RPMI8226 (cell line): ENCODE measurements at places on chromosomes 16 and 17.

DNA sequence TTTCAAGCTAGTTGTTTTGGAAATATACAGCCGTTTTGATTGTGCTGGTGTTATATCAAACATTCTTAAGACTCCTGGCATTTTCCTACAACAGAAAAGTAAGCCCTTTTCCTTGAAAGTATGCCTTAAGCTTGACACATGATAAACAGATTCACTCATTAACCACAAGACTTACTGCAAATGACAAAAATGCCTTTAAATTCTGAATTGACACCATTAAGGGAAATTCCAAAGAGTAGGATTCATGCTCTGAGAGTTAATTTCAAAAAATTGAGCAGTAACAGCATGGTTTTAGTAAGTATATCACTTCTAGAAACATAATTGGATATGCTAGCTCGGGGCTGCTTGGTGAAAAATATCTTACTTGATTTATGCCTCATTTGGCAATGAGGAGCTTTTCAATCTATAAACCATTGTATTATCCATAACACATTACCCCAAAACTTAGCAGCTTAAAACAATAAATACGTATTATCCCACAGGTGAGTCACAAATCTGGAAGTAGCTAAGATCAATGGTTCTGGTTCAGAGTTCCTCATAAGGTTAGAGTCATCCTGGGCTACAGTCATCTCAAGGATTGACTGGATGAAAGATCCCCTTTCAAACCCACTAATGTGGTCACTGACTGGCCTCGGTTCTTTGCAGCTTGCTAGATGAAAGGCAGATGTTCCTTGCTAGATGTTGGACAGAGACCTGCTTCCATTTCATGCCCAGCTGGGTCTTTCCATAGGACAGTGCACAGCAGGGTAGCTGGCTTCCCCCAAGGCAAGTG is 8.2 kb upstream of the PHAF1 start:
- no peak for DNase-seq

- DNase-seq: no peak
Measured at GRCh38 chr17:6249732-6250131, 179.6 kb downstream of the WSCD1 start.

DNA sequence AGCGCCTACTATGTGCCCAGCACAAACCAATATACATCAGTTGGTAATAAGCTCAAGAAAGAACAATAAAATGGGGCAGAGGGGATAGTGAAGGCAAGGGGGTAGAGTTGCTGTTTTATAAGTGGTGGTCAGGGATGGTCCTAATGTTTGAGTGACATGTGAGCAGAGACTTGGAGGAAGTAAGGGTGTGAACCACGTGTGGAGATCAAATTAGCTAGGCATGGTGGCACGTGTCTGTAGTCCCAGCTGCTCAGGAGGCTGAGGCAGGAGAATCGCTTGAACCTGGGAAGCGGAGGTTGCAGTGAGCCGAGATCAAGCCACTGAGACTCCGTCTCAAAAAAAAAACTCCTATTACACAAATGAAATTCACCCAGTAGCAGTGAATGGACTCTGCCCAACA is 56.5 kb downstream of the IRX6 start:
- DNase-seq: no peak

GRCh38 chr16:57950382-57950781 is 20.5 kb downstream of the CNGB1 start:
- DNase-seq: no peak

- DNase-seq: no peak
Measured at GRCh38 chr17:81681672-81682071, 1.9 kb downstream of the ARL16 start.

DNA sequence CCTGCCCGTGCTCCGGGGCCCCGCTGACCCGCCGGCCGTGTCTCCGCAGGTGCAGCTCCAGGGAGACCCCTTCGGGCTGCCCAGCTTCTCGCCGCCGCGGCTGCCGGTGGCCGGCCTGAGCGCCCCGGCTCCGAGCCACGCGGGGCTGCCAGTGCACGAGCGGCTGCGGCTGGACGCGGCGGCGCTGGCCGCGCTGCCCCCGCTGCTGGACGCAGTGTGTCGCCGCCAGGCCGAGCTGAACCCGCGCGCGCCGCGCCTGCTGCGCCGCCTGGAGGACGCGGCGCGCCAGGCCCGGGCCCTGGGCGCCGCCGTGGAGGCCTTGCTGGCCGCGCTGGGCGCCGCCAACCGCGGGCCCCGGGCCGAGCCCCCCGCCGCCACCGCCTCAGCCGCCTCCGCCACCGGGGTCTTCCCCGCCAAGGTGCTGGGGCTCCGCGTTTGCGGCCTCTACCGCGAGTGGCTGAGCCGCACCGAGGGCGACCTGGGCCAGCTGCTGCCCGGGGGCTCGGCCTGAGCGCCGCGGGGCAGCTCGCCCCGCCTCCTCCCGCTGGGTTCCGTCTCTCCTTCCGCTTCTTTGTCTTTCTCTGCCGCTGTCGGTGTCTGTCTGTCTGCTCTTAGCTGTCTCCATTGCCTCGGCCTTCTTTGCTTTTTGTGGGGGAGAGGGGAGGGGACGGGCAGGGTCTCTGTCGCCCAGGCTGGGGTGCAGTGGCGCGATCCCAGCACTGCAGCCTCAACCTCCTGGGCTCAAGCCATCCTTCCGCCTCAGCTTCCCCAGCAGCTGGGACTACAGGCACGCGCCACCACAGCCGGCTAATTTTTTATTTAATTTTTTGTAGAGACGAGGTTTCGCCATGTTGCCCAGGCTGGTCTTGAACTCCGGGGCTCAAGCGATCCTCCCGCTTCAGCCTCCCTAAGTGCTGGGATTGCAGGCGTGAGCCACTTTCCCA is 5.9 kb downstream of the CTF1 start:
- peak; percentile 83 for DNase-seq

DNA sequence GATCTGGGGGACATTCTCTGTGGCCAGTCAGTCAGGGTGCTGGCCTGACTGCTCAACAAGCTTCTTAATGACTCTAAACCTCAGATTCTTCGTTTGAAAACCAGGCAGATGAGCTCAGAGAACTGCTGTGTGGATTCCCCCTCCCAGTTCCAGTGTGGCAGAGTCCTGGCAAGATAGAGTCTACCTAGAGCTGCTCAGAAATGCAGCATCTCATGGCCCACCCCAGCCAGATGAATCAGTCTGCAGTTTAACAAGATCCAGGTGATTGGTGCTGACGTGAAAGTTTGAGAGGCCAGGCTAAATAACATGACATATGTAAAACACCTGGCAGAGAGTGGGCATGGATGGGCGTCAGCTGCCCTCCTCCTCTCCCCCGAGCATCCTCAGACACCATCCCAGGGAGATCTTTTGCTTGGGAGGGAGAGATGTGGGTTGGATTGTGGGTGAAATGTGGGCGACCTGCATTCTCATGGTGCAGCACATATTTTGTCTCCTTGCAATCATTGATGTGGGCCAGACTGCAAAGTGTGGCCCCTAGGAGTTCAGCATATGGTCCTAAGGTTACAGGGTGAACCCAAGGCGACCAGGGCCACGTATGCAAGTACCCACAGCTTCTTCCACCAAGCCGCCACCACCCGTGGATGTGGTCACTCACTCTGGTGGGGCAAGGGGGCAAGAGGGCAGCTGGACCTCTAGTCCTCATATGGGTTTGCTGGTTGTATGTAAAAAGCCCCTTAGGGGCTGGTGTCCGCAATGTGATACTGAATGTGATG is 19.5 kb downstream of the SOCS3 start:
- no peak for DNase-seq

GRCh38 chr17:13088666-13089065 is 70.8 kb upstream of the ELAC2 start:
- no peak for DNase-seq

- no peak for DNase-seq
Measured at GRCh38 chr17:41803049-41804020, 8.4 kb downstream of the P3H4 start.

GRCh38 chr17:77124192-77124889 is 16.4 kb upstream of the SEC14L1 start:
- no peak for DNase-seq

GRCh38 chr16:31148281-31148728 is 1.6 kb downstream of the PRSS36 start:
- DNase-seq: no peak

- DNase-seq: no peak
Measured at GRCh38 chr16:35182043-35182677, 1722.7 kb downstream of the TP53TG3F start.

DNA sequence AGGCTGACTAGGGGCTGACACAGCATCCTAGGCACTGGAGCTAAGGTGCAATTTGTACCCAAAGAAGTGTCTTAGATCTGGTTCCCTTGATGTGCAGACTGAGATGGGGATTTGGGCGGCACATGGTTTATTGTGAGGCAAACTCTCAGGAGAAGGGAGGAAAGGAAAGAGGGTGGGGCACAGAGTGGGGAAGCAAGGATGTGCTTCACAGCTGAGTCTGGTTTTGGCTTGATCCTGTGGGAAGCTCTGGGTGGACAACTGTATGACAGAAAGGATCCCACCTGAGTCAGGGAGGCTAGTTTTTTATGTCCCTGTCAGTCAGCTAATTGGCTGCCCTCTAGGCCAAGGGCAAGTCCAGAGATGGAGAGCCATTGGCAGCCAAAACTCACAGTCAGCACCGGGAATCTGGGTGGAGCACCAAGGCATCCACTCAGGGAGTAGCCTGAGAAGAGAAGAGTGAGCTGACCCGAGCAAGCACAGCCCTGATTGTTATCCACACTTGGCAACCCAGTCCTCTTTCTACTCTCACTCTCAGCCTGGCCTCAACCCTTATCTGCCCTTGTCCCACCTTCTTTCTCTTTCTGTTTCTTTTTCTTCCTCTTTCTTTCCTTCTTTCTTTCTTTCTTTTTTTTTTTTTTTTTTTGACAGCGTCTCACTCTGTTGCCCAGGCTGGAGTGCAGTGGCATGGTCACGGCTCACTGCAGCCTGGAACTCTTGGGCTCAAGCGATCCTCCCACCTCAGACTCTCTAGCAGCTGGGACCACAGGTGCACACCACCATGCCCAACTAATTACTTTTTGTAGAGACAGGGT is 12.0 kb downstream of the ARL4D start:
- no peak for DNase-seq

DNA sequence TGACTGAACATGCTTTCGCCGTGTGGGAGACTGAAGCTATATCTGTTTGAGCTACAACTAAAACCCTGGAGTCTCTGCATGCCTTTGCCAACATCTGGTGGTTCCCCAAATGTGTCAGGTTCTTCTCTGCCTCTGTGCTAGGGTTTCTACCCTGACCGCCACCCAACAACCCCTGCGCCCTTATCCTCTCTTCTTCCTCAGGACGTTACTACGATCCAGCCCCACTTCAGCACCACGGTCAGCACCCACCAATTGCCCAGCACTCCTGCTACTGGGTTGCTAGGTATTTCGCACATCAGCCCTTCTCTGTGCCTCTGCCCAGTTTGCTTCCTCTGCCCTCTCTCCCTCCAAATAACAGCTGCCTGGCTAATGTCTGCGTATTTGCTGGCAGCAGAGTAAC is 106.3 kb upstream of the HSBP1 start:
- DNase-seq: peak; percentile 58

- peak; percentile 46 for DNase-seq
Measured at GRCh38 chr16:74740795-74741304, 33.8 kb downstream of the FA2H start.

GRCh38 chr17:43750153-43750552 is 8.4 kb downstream of the SOST start:
- no peak for DNase-seq

- DNase-seq: peak; percentile 20
Measured at GRCh38 chr16:56401482-56401881, 23.9 kb downstream of the AMFR start.

DNA sequence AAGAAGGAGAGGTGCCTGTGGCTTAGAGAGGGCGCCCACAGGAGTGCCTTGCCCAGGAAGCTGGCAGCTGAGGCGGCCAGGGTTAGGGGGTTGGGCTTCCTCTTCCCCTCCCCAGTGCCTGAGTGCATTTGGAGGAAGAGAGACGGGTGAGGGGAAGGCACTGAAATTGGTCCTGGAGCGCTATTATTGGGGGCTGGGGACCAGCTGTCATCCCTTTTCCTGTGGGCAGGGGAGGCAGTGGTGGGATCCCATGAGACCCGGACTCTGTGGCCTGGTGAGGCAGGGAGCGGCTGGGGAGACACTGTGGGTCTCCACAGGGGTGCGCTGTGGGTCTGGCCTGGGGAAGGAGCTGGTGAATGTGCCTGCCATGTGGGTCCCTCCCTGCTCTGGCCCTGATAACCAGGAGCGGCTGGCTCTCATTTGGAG is 259.7 kb downstream of the SEC14L1 start:
- DNase-seq: no peak

DNA sequence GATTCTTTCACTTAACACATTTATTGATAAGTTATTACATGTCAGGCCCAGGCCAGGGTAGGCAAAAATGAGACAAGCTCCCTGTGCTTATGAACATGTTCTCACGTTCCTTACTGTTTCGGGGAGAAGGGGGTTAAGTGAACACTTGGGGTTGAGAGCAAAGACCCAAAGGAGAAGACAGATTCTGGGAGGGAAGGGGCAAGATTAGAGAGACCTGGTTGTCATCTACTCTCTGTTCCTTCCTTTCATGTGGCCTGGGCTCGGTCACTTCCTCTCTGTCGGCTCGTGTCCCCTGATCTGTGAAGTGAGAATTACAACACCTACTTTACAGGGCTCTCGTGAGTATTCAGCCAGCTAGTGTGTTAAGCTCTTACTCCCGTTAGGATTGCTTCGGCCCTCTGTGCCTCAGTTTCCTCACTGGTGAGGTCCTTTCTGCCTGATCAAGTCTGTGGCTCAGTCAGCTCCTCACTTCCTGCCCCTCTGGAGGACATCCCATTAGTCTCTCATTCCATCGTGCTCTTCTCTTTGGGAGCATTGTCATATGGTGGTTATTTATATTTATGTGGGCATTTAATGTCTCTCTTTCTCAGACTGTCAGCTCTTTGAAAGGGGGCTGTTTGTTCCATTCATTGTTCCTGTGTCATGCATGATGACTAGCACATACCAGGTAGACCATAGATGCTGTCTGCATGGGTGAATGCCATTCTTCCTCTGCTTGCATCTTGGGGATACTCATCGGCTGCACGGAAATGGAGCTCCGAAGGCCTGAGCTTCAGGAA is 38.9 kb downstream of the PLCG2 start:
- no peak for DNase-seq

GRCh38 chr16:84650062-84650991 is 2.0 kb downstream of the KLHL36 start:
- no peak for DNase-seq

DNA sequence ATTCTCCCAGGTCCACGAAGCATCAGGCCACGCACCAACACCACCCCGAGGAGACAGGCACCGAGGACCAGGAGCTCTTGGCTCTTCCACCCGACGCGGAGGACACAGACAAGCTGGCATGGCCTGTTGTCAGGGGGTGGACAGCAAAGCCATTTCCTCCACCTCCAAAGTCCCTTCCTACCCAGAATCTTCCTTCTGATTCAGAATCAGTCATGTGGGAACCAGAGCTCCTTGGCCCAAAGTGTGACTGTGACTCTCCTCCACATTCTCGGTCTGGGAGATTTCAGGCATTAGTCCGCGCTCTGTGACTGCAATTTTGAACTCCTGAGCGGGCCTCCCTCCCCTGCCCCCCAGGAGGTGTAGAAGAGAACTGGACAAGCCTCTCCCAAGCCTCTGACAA is 9.2 kb downstream of the DNAH17 start:
- no peak for DNase-seq

DNA sequence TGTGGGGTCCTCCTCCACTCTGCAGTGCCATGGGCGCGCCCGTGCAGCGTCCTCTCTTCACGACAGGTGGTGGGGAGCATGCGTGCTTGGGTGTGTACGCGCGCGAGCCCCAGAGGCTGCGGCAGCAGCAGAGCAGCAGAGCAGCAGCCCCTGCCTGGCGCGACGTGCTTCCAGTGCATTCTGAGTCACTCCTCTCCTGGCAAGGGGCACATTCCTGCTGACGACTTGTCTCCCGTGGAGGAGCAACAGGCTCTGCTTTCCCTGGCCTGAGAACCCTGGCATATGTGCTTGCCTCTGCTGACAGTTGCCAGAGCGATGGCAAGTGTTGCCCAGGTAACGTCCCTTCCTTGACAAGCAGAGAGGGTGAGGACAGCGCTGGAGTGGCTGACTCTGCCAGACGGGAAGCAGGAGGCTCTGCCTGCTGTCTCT is 133.8 kb upstream of the PLCG2 start:
- DNase-seq: no peak
